Ammon's horn (tissue), 1 donor: ENCODE measurements at places on chromosomes 1 and 21.
A peak's percentile ranks its signal among the peaks of the same experiment; 100 is the strongest.

DNA sequence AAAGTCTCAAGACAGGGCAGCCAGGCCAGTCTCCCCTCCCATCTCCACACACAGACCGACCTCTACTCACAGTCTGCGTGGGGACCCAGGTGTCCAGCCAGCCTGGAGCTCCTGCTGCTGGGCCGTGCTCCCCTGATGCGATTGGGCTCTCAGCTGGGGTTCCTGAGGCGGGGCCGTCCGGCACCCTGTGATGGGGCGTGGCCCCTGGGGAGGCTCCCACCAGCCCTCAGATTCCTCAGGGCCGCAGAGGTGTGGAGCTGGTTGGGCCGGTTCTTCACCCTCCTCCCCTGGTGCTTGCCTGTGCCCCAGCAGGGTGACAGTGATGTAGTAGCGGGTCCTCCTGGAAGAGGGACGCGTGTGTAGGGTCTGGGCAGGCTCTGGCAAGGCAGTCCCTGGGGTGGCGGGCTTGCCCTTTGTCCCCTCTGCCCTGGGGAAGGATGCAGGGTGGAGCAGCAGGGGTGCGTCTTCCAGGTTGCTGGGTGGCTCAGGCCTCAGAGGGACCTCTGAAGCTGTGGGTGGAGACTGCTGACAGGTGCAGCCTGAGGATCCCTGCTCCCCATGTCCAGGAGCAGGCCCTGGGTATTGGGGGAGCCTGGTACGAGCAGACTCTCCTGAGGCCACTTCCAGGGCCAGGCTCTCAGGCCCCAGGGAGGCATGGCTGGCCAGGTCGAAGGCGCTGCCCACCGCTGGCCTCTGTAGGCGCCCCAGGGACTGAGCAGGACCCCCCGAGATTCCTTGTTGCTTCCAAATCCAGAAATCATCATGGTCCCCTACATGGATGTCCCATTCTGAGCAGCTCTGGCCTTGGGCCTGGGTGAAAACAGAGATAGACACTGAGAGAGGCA lies at the start of gene CRYBG2:
Gene CRYBG2 (minus strand): TSS at position 155 of the 845 bp plus-strand sequence. CDS start 7,473 bp downstream, outside the sequence.
- DNase-seq, result no peak

DNA sequence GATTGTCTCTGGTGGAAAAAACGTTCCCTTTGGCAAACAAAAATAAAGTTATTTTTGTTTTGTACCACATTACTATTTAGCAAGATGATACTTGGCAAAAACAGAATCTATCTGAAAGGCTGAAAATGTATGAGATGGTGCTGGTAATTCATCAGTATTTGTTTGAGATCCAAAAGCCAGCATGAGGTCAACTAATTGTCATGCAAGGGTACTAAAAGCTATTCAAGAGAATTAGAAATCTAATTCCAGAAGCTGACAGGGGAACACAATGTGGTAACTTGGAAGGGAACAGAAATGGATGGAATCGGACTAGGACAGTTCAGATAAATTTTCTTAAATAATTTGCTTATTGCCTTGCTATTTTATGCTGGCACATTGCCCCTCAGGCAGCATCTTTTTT lies 263.8 kb downstream of the KCNT2 start:
- no peak for DNase-seq

DNA sequence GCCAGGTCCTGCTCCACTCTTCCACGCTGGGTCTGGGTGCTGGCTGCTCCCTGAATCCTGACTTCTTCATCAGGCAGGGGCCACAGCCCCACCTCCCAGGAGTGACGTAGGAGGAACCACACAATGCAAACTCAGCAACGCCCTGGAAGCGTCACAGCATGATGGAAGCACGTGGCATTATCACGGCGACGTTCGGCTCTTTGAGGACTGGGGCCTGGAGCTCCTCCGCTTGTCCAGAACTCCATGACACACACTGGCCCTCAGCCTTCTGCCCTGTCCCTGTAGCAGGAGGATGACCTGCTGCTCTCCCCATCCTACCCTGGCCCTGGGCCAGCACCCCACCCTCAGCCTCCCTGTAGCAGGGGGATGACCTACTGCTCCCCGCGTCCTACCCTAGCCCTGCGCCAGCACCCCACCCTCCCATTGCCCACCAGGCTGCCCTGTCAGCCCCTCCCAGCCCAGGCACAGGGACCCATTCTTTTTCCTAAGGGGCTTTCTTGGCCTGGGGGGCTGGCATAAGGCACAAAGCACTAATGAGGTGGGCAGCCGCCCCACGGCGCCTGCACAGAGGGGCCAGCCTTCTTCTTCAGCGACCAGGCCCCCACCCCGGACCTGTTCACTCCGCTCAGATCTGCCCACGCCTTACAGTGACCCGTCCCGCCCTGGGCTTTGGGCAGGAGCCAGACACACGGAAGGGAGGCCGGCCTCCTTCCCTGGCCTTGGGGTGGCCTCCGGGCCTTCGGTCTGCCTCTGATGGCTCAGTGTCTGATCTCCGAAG lies 65.7 kb downstream of the DHRS3 start:
- DNase-seq, result no peak

DNA sequence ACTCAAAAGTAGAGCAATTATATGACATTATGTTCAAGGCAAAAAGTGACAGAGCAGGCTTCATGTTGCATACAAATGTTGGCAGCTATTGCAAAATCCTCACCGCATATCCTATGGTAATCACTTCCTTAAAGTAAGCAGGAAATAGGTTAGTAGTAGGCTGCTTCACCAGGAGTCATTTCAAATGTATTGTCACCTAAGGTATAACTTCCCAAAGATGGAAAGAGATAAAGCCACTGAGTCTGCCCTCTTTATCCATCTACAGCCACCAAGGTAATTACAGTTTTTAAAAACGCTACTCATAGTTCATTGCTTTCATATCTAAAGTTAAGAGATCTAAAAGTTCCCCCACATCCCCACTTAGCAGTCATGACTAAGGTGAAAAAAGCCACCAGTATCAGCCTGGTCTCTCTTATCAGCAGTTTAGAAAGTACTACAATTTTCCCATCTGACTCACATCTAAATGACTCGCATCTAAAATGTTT lies 31.6 kb upstream of the UBE2U start:
- no peak for DNase-seq

GRCh38 chr21:36791180-36791579 lies 92.3 kb downstream of the SIM2 start:
- DNase-seq, result no peak

DNA sequence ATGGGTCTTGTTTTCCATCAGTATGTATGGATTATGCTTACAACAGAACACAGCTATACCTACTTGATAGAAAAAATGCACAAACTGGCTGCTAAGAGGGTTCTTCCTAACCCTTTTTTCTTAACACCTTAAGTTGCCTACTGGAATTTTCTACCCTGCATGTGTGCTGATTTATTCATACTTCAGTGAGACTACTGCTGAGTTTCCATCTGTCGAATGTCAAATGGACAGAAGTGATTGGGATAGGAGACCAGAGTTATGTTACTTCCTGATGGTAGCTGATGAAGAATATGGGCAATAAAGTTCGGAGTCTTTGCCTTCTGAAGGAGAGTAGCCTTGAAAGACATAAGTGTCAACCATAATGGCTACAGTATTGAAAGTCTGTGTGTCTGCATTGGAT lies 6.5 kb upstream of the DNM3 start:
- no peak for DNase-seq

- no peak for DNase-seq
These were observed 22.3 kb upstream of the COL18A1 start for GRCh38 chr21:45382697-45382997.

DNA sequence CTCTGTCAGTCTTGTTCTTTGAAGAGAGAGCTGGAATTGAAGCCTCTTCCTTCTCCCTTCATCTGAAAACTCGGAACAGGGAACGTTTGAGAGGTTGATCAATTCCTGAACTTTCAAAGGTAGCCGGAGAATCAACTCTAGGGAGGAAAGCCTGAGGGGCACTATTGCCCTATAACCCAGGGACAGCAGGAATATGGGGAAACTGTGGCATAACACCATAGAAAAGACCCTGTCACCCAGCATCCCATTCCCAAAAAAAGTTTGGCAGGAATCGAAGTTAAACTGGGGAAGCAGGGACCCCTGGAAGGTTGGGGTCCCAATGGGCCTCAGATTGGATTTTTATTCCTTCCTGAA lies 5.1 kb upstream of the NHLH1 start:
- no peak for DNase-seq

DNA sequence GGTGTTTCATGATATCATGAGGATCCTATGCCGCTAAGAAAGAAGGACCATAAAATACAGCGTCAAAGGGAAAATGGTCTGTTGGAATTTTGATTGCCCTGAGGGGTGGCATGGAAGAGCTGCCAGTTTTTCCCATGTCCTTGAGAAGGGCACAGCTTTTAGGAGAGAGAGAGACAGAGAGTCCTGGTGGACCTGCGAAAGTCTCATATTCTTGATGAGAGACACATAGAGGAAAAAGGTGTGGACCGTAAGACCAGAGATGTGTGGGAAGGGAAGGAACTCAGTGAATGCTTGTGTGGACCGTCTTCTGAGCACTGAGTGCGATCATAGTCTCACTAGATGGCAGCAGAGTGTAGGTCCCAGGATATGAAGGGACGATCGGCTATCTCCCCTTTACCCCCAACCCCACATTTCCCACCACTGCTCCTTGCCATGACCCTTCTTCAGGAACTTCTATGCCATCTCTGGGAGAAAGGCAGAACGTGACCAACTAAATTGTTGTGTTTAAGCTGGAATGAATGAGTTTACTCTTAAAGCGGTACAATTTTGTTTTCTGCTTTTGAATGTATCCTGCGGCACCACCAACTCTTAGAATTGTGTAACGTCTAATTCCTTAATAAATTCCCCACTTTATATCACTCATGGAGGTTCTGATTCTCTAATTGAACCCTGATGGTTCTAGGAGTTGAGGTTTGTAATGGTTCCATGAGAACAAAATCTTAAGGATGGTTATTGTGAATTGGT lies 117.7 kb downstream of the CTH start:
- DNase-seq, result peak; percentile 62

DNA sequence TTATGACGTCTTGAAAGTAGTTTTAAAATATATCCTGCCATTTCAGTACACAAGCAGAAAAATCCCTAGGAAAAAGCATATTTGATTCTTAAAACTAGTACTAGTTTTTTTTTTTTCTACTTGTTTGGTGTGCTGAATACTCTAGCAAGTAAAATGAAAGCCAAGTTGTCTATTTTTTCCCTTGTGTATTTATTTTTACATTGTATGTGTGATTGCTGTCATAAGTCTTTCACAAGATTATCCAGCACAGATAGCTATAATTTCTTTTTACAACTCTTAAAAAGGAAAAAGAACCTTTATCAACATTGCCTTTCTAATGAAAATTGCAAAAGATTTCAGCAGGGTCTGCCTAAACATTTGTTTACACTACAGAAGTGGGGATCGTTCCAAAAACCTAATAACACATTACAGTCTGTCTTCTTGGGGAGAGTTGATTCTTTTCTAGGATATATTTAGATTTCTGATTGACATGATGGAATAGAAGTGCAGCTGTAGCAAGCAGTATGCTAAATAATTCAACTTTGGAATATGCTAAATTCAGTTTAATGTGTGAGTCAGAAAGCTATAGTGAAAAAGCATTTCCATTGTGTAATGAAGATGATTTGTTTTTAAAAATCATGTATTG lies 2.5 kb downstream of the DR1 start:
- DNase-seq, result no peak

GRCh38 chr1:40817791-40818263 lies 34.2 kb downstream of the KCNQ4 start:
- DNase-seq, result no peak

DNA sequence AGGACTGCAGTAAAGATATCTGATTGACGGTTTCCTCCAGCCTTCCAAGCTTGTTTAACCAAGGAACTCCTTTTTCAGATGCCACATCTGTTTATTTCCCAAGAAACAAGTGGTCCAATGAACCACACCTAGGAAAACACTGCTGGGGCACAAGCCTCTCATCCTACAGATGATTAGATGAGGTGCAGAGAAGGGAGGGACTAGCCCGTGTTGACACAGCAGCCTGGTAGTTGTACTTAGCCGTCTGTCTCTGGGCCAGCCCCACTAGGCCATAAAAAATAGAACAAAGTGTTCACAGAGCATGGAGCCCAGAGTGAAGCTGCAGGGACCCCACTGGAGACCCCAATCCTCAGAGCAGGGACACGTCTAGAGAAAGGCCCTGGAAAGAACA lies 32.1 kb downstream of the LRP8 start:
- no peak for DNase-seq

DNA sequence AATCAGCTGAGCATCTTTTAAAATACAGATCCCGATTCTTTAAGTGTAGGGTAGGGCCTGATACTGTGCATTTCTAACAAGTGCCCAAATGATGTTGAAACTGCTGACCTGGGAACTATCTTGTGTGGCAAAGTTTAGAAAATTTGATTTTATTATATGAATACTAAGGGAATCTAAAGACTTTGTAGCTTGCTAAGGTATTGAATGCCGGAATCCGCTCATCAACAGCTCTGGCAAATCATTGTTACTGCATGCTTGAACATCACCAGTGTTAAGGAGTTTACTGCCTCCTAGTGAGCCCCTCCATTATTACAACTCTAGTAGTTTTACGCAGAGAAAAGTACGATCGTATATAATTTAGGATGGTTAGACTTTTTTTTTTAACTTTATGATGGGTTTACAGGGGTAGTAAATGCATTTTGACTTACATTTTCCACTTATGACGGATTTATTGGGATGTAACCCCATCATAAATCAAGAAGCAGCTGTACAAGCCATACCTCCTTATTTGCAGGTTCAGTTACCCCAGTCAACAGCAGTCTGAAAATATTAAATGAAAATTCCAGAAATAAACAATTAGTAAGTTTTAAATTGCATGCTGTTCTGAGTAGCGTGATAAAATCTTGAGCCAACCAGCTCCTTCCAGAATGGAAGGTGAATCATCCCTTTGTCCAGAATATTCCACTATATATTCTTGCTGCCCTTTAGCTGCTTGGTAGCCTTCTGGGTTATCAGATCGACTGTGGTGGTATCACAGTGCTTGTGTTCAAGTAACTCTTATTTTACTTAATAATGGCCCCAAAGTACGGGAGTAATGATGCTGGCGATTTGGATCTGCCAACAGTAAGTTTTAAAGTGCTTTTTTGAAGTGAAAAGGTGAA lies 892 bp downstream of the TYW3 start:
- peak; percentile 84 for DNase-seq

DNA sequence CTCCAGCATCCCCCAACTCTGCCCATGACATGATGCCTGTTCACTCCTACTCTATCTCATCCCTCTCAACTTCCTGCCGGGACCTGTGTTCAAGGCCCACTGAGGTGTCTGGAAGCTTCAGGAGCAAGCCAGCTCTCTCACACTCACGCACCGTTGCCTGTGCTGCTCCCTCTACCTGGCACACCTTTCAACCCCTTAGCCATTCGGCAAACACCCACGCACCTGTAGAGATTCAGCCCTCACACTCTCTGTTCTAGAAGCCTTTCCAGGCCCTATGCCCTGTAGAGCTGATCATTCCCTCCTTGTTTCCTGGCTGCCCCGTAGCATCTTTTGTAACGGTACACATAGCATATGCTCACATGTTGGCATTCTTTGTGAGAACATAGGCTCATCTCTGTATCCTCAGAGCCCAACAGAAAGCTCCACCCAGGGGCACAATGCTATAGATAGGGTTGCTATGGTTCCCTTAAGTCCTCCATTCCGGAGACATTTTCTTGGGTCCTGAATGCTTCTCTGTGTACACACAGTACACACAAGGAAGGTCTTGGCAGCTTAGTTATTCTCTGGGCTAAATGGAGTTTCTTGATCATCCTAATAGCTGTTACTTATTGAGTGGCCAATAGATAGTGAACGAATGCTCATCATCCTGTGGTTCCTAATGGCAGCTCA lies 1.3 kb downstream of the C8B start:
- no peak for DNase-seq
